Activated CD4-positive, alpha-beta T cell treated with anti-CD3 and anti-CD28 coated beads, Interleukin-2, Interleukin-4, amounts not matched to agents 100 ng/mL and 50 ng/mL, durations not matched to agents 16 hours and 8 hours (primary cell): ENCODE measurements at places on chromosomes 3 and 15.

GRCh38 chr3:21747376-21747775 lies 3.6 kb downstream of the ZNF385D start:
- DNase-seq, result no peak

- no peak for DNase-seq
Observed at GRCh38 chr3:172905451-172905850, 154.9 kb downstream of the ECT2 start.

DNA sequence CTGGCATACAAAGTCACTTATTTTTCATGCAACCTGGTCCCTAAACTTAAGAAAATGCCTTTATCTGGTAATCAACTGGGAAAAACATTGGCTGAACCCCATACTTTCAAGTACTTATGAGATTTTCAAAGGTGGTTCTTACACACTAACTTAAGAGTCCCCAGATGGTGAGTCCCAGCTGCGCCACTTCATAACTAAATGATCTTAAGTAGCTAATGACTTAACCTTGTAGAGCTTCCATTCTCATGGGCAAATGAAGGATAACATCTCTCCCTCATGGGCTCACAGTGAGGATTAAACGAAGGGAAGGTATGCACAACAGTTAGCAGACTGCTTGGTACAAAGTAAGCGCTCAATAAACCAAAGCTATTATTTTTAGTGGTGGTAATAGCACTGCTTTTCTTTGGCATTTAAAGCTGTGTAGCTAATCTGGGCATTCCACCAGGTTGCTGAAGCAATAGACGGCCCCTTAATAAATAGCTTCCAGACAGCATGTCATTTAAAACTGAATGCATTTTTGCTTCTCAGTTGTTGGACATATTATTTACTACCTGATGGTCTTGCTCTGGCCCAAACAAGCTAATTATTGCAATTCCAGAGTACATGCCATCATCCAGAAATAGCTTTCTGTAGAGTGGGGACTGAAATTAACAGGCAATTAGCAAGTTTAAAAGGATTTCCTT lies 55.4 kb downstream of the LIPC start:
- DNase-seq, result no peak

GRCh38 chr15:70720228-70721016 lies 42.9 kb downstream of the UACA start:
- no peak for DNase-seq

DNA sequence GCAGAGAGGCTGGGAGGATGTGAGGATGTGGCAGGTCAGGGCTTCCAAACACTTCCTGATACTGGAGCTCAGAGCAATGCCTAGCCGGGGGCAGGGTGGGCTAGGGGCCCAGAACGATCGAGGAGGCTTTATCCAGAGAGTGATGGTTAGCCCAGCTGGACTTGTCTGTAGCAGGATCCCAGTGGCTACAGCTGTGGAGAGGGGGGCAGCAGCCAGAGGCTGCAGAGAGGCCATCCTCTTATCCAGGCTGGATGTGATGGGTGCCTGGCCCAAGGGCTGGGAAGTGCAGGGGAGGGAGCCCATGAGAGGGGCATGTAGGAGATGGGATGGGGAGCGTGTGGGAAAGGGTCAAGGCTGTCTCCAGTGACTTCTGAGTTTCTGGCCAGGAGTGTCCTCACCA lies 4.6 kb downstream of the PARP3 start:
- no peak for DNase-seq

GRCh38 chr3:3221528-3221927 lies 42.0 kb upstream of the CRBN start:
- no peak for DNase-seq

DNA sequence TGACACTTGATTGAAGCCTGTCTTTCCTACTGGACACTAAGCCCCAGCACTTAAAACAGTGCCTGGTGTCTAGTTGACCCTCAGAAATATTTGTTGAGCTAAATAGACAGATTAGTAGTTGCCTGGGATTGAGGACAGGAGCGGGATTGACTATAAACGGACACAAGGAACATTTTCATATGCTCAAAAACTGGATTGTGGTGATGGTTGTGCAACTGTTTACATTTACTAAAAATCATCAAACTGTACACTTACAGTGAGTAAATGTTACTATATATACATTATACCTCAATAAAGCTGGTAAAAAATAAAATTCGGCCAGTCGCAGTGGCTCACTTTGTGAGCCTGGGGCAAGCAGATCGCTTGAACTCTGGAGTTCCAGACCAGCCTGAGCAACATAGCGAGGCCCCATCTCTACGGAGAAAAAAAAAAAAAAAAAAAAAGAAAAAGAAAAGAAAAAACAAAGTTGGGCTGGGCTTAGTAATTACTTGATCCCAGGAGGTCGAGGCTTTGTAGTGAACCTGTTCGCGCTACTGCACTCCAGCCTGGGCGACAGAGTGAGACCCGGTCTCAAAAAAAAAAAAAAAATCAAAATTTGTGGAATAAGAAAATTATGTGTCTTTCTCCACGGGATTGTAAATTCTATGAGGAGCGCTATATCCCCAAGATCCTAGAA lies 632 bp upstream of the IDH3A start:
- no peak for DNase-seq

GRCh38 chr3:44510000-44510368 lies 32.5 kb upstream of the ZNF445 start:
- DNase-seq, result peak; percentile 1

DNA sequence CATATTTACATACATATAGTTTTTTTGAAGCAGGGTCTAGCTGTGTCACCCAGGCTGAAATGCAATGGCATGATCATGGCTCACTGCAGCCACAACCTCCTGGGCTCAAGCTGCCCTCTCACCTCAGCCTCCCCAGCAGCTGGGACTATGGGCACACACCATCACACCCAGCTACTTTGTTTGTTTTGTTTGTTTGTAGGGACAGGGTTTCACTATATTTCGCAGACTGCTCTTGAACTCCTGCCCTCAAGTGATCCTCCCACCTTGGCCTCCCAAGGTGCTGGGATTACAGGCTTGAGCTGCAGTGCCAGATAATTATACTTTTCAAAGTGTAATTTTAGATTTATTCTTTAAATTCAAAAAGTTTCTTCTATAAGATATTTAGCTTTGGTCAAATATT lies 10.2 kb downstream of the GTF2A2 start:
- no peak for DNase-seq

DNA sequence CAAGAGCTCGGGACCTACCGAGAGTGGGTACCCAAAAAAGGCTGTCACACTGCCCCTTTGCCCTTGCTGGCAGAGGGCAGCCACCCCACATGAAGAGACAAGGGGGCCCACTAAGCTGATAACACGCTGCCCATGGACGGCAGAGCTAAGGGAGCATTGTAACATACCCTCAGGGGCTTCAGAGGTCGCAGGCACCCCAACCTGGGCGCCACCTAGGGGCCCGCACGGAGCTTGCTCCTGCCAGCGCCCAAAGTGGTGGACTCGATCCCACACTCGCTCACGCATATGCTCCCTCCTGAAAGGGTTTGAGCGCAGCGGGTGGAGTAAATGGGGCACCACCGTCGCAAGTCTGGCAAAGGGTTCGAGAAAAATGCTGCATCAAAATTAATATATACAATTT lies 975.4 kb downstream of the ZPLD1 start:
- no peak for DNase-seq

DNA sequence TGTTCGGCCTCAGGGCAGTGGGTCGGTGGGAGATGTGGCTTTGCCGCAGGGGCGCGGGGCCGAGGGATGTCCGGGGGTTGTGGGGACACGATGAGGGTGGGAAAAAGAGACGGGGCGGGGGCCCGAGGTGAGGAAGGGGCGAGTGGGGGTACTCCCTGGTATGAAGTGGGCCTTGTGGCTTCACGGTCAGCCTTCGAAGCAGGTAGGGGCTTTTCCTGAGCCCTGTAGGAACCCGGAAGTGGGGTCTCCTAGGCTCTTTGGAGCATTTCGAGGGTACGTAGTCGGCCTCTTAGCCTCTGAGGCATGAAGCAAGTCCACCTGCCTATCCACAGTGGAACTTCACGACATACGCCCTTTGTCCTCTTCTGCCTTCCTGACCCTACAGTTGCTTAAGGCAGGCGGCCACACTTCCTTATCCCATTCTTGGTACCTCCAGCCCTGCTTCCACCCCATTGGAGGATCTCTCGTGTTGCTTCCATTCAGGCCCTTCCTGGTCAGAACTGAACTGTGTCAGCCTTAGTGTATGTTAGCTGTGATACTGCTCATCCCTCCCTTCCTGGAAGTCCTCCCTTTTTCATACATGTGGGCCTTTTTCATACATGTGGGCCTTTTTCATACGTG lies 389 bp downstream of the ARPC4 start:
- peak; percentile 51 for DNase-seq

DNA sequence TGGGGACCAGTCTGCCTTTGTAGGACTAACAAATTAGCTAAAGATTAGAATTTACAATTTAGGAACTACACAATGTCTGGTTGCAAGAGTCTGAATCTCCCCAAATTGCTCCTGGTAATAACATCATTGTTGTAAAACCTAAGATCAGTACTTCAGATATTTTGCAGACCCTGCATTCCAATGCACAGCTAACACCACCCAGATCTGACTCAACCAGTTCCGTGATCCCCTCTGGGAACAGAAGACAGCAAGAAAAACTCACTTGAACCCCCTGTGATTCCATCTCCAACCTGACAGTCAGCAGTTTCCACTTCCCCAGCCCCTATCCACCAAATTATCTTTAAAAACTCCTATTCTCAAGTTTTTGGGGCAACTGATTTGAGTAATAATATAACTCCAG lies 201.9 kb upstream of the ARPP21 start:
- no peak for DNase-seq

DNA sequence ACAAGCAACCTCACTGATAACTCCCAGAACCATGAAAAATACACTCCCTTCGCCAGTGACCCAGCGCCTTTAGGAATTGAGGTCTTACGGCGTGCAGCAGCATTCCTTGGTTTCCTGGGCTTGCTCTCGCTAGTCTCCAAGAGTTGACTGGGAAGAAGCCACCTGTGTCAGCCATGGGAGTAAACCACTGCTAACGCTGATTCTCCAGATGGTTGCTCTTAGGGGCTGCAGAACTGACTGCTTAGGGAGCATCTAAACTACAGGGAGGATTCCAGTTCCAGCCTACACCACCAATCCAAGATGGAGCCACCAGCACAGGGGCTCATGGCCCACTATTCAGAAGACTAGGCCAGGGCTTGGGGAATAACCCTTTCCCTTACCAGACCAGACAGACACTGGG lies 2.4 kb downstream of the RBPMS2 start:
- no peak for DNase-seq

GRCh38 chr3:104388619-104389018 lies 978.1 kb upstream of the ALCAM start:
- no peak for DNase-seq

- DNase-seq, result no peak
Observed at GRCh38 chr3:48410205-48411040, 19.5 kb downstream of the PLXNB1 start.

GRCh38 chr3:10815487-10815886 lies 541 bp upstream of the SLC6A11 start:
- no peak for DNase-seq

- no peak for DNase-seq
Observed at GRCh38 chr15:66461917-66462316, 35.6 kb downstream of the SNAPC5 start.

DNA sequence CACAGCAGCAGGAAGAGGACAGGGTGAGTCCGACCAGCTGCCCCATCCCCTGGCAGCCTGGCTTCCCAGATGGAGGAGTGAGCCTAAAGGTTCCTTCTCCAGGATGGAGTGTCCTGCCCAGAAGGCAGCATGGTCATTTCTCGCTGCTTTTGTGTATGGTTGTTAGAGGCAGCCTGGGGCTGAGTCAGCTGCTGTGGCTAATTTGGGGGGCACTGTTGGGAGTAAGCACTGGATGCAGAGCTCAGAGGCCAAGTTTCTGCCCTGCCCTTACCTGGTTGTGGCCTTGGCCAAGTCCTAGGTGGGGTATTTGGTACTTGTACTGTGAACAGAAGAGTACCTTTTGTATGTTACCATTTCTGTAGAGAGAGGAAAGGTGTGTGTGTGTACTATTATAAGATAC lies 78.6 kb downstream of the ADAMTS7 start:
- DNase-seq, result no peak

DNA sequence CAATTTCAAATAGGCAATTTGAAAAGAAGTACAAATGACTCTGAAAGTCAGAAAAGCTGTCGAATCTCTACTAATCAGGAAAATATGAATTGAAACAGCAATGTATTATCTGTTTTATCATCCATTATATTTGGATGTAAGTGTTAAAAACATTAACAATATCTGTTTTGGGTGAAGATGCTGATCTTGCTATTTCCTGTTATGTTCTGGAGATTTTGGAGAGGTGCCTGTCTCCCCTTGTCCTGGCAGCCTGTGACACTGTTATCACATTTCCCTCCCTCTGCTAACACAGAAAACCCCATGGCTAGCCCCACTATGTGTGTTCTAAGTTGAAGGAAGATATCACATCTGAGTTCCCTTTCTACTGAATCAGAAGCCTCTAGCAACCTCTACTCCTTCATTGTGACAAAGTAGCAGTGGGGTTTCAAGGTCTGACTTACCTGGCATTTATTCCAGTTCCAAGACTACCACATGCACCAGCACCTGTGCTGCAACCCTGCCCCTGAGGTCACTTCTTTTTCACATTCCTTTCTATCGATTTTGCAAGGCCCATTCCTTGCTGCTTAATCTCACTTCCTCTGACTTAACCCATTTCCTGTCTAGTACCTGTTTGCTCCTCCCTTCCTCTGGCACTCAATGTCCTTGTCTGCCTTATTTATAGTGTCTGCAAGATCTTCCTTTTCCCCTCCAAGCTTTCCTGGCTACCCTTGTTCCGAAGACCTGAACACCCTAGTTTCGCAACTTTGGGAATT lies 95.5 kb upstream of the COL8A1 start:
- DNase-seq, result no peak

- DNase-seq, result no peak
Observed at GRCh38 chr3:24336101-24336500, 158.5 kb downstream of the THRB start.

DNA sequence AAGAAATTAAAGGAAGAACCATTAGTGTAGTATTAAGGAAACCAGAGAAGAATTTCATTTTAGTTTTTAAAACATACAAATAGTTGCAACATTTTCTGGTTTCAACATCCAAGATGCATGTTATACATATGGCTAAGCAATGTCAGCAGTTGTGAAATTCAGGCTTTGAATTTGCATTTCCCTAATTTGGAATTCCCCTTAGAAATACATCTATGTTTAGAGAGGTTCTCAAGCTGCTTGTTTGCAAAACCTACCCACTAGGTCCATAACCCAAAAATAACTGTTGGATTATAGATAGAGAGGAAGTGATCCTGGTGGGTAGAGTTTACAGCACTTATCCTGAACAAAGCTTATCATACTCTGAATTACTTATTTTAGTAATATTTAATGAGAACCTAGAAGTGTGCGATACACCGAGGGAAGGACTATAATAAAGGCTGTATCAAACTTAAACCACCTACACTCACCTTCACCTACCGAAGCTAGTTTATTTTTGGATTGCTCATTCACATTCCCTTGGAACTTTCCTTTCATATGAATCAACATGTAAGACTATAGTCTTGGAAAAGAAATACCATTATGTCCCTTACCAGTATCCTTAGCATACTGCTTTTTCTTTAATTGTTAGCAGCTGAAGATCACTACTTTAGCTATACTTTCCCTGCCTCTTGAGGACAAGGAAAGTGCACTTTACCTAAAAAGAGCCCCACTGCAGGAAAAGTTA lies 60.6 kb downstream of the CHAC1 start:
- no peak for DNase-seq
